ENCODE measurements at places on chromosomes 2 and 18.

DNA sequence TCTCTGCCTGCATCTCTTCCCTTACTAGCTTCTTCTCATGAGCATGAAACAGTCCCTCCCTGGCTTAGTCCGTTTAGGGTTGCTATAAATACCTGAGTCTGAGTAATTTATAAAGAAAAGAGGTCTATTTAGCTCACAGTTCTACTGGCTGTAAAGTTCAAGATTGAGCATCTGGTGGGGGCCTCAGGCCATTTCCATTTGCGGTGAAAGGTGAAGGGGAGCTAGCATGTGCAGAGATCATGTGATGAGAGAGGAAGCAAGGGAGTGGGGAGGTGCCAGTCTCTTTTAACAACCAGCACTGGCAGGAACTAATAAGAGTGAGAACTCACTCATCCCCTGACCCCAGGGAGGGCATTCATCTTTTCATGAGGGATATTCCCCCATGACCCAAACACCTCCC is 26.8 kb downstream of the RHBDD1 start:
- DNase-seq, result peak; percentile 61

DNA sequence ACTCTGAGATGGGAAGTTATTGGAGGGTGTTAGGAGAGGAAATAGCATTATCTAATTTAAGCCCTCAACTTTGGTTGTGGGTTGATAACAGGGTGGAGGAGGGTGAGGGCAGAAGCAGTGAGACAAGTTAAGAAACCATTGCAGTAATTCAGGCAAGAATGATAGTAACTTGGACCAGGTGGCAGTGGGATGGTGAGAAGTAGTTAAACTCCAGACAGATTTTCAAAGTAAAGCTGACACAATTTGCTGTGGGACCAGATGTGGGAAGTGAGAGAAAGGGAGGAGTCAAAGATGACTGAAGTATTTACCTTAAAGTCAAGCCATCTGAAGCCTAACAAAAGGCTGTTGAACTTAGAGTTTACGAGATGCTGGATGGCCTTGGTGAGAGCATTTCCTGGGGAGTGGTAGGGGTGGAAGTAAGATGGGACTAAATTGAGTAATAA is 163.2 kb upstream of the KLF7 start:
- DNase-seq, result peak; percentile 62

GRCh38 chr2:108535357-108535631 is 1.0 kb downstream of the LIMS1 start:
- peak; percentile 15 for DNase-seq

DNA sequence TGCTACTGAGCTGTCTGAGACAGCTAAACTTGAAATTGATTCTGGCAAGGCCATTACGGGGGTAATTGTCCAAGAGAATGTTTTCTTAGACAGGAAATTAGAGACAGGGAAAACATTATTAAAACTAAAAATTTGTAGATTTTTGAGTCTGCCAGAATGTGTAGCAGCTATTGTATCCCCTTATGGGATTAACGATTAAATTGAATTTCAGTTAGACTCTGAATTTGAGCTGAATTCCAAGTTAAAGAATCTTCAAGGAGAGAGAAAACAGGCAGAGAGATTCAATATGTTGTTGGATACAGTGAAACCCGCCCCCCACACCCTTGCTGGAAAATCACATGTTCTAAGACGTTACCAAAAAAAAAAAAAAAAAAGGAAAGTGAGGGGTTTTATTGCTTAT is 32.7 kb upstream of the CCDC68 start:
- no peak for DNase-seq

- DNase-seq, result no peak
These were observed 27.2 kb downstream of the TBC1D8 start for GRCh38 chr2:101123795-101124471.

GRCh38 chr2:238518821-238519186 is 92.1 kb downstream of the ASB1 start:
- no peak for DNase-seq

- DNase-seq, result peak; percentile 100
These were observed 159.5 kb downstream of the SETBP1 start for GRCh38 chr18:44840058-44840790.

GRCh38 chr2:191038241-191038725 is 24.3 kb upstream of the STAT1 start:
- no peak for DNase-seq

- no peak for DNase-seq
These were observed 189.9 kb downstream of the SH3RF3 start for GRCh38 chr2:109318949-109319342.

- no peak for DNase-seq
These were observed 42.2 kb downstream of the CYBRD1 start for GRCh38 chr2:171564463-171564862.

DNA sequence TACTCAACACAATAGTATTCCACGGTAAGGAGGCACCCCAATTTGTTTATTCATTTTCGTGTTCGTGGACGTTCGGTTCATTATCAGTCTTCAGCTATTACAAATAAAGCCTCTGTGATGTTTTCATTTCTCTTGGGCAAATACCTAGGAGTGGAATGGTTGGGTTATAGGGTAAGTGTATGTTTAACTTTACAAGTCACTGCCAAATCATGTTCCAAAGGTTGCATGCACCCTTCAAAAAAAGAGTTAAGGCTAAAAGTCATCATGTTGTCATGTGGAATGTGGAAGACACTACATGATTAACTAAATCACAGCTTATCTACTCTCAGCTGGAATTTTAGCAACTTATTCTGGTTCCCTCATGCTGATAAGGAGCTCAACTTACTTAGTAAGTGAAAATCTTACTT is 15.8 kb downstream of the INO80C start:
- DNase-seq, result no peak

DNA sequence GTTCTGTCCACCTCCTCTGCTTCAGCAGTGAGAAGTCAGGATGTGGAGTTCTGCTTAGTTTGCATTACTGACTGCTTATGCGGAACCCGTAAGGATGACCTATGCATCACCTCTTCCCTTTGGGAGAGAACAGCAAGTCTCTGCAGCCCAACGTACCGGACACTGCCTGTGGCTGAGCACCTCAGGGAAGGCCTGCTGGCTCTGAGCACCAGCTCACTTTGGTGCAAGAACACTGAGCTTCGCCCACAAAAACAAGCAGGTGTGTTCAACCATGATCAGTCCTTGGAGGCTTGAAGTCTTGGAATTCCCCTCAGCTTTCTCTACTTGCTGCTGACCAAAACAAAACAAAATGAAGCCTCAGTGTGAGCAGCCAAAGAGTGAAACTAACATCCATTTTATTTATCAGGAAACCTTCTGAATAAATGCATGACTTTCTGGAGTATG is 52.7 kb upstream of the NCK2 start:
- DNase-seq, result no peak

DNA sequence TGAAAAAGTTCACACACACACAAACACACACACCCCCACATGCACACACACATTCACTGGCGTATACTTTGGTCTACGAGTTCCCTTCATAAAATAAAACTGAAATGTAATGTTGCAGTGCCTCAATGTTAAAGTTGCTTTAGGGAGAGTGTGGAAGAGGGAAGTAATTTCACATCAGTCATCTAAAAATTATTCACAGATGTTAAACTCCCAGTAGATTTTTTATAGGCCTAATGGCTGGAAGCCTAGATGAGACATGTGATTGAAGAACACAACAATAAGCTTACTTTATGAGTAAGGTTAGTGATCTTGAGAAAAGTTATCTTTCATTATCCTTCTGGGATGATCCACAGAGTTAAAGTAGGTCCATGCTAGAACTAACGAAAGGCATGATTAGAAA is 506.7 kb upstream of the CNTNAP5 start:
- no peak for DNase-seq

- DNase-seq, result peak; percentile 30
These were observed 17.5 kb downstream of the C18orf63 start for GRCh38 chr18:74333091-74333490.

DNA sequence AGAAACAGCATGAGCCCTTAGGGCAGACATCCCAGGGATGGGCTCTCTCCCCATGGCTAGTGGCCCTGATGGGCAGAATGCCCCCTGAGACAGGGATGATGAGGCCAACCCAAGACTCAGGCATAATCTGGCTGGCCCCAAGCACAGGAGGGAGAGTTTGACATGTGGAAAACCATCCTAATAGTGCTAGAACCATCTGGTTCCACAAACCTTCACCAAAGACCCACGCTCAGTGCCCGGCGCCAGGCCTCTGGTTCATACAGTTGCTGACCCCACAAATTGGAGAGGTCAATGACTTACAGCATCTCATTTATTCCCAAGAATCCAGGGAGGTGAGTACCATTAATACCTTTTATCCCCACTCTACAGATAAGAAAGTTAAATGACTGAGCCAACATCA is 95.5 kb downstream of the TNS1 start:
- DNase-seq, result no peak

GRCh38 chr18:41939326-41939725 is 15.7 kb upstream of the PIK3C3 start:
- DNase-seq, result no peak

GRCh38 chr2:24330161-24330560 is 30.2 kb downstream of the ITSN2 start:
- no peak for DNase-seq

- no peak for DNase-seq
These were observed 190.7 kb upstream of the CCDC68 start for GRCh38 chr18:55149994-55150393.

Data from NCI-H69 (cell line).